ENCODE measurements at places on chromosomes 6 and 20. TPM values are rescaled to one million over a fixed set of nuclear protein-coding genes. Genes with fewer than 3 reads are reported as not detected.

C20orf202 gene
- not detected for total RNA-seq

GRCh38 chr6:139378226-139378625 is 3.8 kb upstream of the CITED2 start:
- no peak for DNase-seq

DNA sequence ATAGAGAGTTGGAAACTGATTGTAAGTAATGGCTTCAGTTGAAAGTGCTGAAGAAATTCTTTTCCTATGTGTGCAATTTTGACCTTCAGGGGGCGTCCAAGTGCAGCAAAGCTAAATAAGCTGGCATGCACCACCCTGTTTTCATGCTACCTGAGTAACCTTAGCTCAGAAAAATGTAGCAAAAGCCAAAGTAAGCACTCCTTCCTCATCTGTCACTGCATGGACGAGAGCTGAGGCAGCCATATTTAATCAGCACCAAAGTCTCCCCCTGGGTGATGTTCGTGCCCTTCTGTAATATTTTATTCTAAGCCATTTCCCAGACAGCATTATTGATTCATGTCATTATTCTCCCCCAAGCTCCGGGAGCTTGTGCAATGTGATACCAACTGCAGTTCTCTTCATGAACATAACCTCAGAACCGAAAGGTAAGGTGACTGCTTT is 123.1 kb downstream of the RPS12 start:
- DNase-seq, result peak; percentile 69

TCP11 gene
- not detected for total RNA-seq

- no peak for DNase-seq
Observed at GRCh38 chr6:20202699-20203302, 9.5 kb downstream of the MBOAT1 start.

DNA sequence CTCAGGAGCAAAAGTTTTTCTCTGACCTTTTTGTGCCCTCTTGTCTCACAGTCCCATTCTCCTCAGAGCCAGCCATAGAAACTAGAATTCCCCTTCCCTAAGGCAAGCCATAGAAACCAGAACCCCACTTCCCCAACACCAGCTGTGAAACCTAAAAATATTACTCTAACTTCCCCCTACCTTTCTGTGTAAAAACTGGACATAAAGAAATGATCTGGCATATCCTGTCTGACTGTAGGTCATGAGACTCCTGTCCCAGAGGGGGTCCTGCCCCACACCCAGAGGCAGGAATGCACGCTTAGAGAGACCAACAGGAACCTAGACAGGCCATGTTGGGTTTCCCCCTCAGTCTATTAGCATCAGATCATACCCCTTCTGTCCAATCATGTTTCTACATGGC is 140.6 kb upstream of the SLC22A16 start:
- no peak for DNase-seq

All from lung microvascular endothelial cell (primary cell).